ENCODE measurements at places on chromosomes 11 and 22.

GRCh38 chr22:43893266-43893665, 1.5 kb upstream of the PNPLA5 start:
- no peak for DNase-seq

DNA sequence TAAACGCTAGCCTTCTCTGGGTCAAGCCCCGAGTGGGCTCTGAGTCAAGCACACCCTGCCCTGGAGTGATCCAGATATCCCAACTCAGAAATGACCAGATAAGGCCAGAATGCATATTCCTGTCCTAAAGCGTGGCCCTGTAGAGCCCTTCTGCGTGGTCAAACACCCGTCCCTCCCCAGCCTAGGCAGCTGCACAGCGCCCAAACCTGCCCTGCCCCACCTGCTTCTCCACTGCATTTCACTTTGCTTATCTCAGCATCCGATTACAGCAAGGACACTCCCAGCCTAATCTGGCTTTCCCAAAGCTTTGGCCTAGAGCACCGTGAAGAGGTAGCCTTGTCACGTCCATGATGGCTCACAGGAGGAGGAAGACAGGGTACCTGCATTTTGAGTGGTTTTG, 11.9 kb upstream of the TMPRSS4 start:
- DNase-seq: peak; percentile 17

GRCh38 chr22:20017622-20017958, 967 bp upstream of the ARVCF start:
- no peak for DNase-seq

DNA sequence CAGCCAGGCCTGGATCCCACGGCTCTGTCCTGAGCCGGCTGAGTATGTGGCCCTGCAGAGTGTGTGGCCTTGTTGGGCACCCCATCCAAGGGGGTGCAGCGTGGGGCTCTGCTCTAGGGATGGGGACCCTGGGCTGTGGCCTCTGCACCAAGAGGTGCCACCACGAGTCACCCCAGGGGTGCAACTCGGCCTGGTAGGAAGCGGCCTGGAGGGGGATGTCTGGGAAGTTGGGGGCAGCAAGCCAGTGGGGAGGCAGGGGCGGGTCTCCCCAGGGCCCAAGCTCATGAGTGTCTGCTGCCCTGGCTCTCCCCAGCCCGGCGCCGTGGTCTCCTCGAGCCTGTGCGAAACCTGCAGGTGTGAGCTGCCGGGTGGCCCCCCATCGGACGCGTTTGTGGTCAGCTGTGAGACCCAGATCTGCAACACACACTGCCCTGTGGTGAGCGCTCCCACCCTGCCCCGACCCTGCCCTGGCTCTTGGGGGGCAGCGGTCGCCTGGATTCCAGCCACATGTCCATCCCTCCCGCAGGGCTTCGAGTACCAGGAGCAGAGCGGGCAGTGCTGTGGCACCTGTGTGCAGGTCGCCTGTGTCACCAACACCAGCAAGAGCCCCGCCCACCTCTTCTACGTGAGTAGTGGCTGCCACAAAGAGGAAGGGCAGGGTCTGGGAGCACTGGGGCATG, 24.2 kb upstream of the MUC5B start:
- peak; percentile 62 for DNase-seq

- no peak for DNase-seq
Measured at GRCh38 chr22:27310966-27311697, 490.4 kb downstream of the MN1 start.

- DNase-seq: no peak
Measured at GRCh38 chr11:57751676-57752253, at the start of gene BTBD18. Gene BTBD18 (minus strand): TSS chr11:57751819. CDS start chr11:57751188, 631 bp downstream.

GRCh38 chr11:61377461-61378160, 14.8 kb upstream of the TMEM216 start:
- no peak for DNase-seq

DNA sequence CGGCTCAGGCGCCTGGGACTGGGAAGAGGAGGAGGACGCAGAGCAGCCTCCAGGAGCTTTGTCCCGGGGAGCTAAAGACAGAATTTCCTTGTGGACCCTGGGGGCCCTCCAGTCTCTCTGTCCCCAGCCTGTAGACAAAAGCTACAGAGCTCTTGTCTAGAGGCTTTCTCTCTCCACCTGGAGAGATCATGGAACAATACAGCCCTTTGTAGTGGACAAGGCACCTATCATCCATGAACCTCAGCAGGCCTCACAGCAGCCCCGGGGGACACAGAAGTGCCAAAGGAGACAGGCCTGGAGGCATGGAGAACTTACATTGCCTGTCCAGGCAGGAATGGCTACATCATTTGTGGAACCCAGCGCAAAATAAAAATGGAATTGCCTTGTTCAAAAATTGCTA, 55.7 kb upstream of the TTLL12 start:
- no peak for DNase-seq

DNA sequence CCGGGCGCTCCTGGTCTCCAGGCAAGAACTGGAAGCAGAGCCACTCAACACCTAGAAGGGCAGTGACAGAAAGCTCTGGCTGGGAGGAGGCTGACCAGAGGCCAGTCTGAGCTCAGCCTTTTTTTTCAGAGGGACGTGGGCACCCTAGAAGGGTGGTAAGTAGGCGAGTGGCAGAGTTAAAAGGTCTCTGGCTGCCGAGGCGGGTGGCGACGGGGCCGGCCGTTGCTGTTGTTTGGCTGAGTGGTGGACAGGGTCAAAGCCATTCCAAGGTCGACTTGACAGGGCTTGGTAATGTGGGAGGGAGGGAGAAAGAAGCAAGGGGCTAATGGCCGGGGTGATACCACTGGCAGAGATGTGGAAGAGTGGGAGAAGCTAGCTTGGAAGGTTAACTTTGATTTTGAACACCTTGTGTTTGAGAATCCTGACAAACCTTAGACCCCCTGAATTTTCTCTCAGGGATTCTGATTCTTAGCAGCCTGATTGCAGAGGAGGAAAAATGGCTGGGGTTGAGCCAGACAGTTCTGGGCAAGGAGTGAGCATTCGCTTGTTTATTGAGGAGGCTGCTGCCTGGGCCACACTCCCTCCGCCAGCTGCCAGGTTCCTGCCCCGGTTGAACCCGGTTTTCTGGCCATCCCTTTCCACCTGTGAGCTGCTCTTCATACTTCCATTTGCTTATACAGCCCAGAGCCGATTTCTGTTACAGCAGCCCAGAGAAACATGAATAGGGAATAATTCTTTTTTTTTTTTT, 868 bp upstream of the SYCE3 start:
- no peak for DNase-seq

- no peak for DNase-seq
Measured at GRCh38 chr11:46616551-46617133, 385 bp downstream of the HARBI1 start.

- DNase-seq: no peak
Measured at GRCh38 chr11:76047231-76047630, 159.1 kb downstream of the WNT11 start.

- DNase-seq: no peak
Measured at GRCh38 chr11:108032800-108033199, 24.1 kb downstream of the CUL5 start.

DNA sequence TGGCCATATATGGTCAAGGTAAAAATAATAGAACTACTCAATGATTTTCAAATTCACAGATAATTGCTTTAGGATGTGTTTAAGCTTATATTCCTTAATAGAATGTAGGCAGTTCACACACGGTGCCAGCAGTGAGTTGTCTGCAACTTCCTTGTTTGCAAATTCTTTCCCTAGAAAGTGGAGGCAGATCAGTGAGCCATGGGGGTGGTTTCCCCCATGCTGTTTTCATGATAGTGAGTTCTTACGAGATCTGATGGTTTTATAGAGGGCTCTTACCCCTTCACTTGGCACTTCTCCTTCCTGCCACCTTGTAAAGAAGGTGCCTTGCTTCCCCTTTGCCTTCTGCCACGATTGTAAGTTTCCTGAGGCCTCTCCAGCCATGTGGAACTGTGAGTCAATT, 111.8 kb upstream of the LMO1 start:
- DNase-seq: no peak

DNA sequence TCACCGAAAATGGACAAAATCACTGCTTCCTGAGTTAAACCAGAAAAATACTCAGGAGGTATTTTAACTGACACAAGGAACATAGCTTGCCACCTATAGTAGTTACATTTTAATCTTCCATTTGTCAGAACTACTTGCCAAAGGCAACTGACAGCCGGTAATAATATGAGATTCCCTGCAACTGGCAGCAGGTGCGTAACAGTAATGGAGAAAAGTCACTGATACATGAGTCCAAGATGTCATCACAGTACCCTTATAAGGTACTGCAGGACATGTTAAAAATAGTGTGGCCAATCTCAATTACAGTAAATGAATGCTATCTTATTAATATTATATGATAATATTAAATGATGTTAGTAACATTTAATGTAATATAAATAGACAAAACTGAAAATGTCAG, 21.1 kb upstream of the ARHGAP32 start:
- no peak for DNase-seq

- DNase-seq: peak; percentile 85
Measured at GRCh38 chr22:44975427-44976262, 34.2 kb downstream of the PHF21B start.

- DNase-seq: peak; percentile 68
Measured at GRCh38 chr11:11243590-11244469, 109.2 kb downstream of the CSNK2A3 start.

DNA sequence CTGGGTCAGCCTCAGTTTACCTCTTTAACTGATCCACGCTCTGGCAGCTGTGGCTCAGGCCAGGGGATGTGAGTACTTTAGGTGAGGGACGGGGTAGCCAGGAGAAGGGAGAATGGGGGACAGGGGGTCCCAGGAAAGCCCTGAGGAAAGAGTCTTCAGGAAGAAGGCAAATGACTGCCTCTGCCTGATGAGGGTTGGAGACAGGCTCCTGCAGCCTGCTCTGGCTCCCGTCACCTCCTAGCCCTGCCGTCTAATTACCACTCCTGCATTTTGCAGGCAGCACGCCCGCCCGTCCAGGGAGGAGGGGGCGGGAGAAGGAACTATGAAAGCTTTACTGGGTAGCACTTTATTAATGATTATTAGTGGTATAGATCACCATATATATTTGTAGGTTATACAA, 116.6 kb downstream of the CEP164 start:
- DNase-seq: no peak

- no peak for DNase-seq
Measured at GRCh38 chr22:44127356-44127755, 53.4 kb upstream of the PARVG start.

GRCh38 chr11:115100706-115101105, 403.5 kb downstream of the CADM1 start:
- DNase-seq: no peak

GRCh38 chr11:94740083-94741021, 27.8 kb upstream of the AMOTL1 start:
- peak; percentile 78 for DNase-seq

DNA sequence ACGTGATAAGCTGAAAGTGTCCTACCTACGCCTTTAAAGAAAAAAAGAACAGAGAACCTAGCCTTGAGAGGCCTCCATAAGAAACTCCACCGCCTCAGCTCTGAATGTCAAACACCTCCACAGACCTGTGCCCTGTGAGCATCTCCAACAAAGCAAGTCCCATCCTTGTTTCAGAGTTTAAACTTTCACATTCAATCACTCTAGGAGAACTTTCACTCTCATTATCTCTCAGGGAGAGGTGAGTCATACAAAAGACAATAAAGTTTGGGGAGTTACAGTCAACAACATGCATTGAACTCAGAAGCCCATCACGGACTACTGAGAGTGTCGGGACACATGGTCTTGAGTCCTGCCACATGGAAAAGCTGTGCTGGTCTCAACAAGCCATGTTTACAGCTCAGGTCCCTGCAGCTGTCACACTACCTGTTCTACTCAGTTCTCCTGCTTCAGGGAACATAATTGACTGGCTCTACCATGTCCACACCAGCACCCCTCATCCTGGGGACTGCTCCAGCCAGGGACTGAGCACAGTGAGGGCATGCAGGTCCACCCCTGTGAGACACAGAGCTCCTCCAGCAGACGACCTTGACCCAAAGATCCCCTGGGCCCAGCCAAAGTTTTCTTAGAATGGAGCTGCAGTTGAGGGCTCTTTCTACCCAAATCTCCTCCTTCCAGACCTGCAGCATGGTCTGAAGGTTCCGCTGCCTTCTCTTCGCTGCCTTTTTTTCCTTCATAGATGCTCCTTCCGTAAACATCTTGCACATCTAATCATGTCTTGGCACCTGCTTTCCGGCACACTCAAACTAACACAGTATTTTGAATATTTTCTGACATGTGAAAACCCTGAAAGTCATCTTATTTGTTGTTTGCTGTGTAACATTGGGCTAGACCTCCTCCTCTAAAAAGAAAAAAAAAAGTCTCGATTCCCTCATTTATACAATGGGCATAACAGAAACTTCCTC, 114.9 kb downstream of the ETS1 start:
- DNase-seq: no peak

DNA sequence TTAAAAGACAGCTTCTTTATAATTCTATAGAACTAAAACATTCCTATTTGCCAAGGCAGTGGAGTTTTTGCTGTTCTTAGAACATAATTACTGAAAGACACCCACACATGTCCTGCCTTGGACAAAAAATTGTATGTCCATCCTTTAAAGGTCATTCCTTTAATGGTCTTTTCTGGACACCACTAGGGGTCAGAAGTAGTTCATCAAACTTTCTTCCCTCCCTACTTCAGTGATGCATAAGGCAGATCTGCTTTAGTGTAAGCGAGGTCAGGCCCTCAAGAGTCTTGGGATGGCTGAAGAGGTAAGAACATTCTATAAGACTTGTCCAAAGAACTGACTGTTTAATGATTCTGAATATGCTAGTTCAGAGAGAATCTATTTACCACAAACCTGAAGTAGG, 4.3 kb upstream of the OR51V1 start:
- DNase-seq: no peak

GRCh38 chr11:78952890-78953289, 378.2 kb upstream of the NARS2 start:
- no peak for DNase-seq

- no peak for DNase-seq
Measured at GRCh38 chr11:126393143-126393542, 37.7 kb downstream of the ST3GAL4 start.

GRCh38 chr11:108197351-108197750, 25.1 kb downstream of the NPAT start:
- DNase-seq: no peak

DNA sequence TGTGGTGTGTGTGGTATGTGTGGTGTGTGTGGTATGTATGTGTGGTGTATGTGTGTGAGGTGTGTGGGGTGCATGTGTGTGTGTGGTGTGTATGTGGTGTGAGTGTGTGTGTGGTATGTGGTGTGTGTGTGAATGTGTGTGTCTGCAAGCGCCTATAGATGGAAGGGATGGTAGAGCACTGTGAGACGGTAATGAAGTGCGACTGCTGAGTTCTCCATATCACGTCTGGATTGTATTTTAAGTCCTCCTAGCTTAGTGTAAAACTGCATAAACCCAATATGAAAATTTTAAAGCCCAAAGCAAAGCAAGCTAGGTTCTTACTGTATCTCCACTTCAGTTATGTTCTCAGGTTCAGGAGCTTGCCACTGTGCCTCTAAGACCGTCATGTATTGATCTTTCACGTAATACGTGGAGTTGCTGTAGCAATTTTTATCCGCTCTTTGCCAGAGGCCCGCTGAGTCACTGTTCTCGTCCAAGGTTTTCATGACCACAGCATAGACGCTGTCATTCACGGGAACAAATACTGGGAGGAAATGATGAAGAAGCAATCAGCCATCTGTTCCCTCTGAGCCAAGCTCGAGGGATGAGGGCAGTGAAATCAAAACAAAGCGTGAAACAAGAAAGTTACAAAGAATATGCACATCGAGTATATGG, 5.5 kb downstream of the PLET1 start:
- DNase-seq: no peak
